Amygdala (tissue), 56 donors: ENCODE measurements at places on chromosomes 7 and 10.

DNA sequence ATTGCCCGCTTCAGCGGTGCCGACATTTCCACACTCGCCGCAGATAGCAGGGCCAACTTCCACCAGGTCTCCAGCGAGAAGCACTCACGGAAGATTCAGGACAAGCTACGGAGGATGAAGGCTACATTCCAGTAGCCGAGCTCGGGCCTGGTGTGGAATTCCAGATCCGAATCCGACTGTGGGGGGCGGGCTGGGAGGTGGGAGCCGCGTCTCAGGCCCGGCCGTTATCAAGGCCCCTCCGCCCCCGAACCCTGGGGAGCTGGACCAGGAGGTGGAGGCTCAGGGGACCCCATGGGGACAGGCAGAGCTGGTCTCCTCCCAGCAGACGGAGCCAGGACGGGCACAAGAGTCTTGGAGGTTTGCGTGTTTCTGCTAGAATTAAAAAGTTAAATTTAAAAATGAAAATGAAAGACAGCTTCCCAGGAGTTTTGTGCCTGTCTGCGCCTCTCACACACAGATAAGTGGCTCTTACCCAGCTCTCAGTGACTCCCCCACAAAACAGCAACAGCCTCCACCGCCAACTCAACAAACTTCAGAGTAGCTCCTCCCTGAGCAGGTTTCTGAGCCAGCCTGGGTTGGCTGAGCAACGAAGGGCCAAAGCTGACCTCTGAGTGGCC lies 5.2 kb upstream of the UTF1 start:
- no peak for DNase-seq

- no peak for DNase-seq
These were observed 216.5 kb downstream of the VTI1A start for GRCh38 chr10:112663234-112664125.

GRCh38 chr7:105003275-105003674 lies 10.7 kb upstream of the KMT2E start:
- DNase-seq, result no peak

DNA sequence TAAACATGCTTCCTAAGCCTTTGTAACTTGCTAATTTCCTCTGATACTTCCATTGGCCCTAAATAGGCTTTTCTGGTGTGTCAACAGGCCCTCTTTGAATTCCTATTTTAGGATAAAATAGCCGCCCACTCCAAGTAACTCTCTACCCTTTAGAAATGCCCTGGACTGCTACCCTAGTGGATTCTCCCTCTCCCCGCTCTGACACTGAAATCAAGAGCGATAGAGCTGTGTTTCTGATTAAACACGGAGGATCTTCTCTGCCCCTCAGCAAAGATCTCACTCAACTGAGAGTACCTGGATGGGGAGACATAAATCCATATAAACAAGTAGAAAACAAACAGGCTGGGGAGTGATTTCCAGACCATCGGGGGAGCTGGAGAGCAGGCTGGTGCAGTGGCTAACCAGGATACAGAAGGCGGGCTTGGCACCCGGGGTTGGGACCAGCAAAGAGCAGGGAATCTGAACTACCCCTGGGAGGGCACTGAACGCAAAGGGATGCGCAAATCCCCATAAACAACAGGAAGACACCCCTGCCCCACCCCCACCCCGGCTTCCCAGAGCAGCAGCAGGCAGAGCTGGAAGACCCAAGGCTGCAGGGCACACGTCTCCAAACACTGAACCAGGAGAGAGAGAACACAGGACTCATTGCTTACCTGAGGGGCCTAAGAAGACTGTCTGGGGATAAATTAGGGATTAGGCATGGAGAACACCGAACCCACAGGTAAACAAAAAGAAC lies 2.5 kb downstream of the ASB13 start:
- no peak for DNase-seq

DNA sequence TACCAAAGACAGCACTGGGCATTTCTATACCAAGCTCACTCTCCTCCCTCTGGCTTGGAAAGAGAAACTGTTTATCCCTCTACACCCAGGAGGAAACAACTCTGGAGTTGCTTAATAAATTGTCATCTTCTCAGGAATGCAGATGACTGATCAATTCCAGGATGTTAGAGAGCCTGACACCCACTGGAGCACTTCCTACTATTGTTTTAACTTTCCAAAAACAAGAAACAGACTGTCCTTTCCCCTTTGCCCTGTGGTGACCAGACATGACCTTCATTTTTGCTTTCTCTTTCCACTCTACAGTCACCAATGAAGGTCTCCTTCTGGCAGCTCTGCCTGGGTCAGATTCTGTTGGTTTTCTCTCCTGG lies 19.6 kb downstream of the GIMAP4 start:
- no peak for DNase-seq

GRCh38 chr7:158865462-158865922 lies 9.1 kb downstream of the DYNC2I1 start:
- DNase-seq, result no peak

GRCh38 chr7:106957766-106958165 lies 86.7 kb upstream of the PRKAR2B start:
- no peak for DNase-seq

DNA sequence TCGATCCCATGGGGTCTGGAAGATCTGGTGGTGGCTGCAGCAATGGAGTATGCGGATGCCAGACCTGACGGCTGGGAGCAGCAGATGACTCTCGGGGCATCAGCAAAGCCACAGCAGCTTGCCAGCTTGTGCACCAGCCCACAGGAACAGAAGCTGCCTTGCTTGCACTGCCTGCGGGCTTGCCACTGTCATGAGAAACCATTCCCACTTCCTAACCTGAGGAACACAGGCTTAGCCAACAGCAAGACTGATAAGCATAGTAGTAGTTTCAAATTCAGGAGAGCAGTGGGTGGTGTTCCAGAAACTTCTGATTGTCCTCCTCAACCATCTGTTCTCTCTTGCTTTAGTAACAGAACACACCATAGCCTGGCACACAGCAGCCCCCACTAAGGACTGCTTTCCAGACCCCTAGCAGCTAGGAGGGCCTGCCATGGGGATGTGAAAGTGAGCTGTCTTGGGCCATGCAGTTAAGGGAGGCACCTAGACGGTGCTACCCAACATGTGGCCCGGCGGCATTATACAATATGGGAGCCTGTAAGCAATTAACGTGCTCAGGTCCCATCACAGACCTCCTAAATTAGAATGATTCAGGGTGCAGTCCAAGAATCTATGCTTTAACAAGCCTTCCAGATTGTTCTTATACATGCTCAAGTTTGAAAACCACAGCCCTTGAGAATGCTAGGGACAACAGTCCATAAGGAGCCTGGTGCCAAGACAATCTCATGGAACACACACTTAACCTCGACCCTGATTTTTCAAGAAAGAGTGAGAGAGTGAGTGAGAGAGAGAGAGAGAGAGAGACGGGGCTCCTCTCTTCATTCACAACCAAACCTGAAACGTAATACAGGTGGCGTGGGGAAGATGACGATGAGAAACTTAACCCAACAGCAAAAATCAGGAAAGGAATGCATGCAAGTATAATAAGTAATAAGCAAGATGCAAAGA lies 7.1 kb downstream of the ANXA11 start:
- no peak for DNase-seq

DNA sequence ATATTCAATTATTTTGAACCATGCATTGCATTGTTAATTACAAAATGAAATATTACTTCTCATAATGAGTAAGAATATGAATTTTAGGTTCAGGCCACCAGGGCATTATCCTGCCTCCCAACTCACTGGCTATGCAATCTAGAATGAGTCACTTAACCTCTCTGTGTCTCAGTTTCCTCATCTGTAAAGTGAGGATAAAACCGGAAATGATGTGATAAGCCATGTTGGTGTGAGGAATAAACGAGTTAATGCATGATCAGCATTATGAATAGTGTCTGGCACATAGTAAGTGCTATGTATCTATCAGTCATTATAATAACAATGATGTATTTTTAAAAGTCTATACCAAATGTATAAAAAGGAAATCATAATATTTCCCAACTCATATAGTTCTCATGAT lies 85.5 kb downstream of the SEMA3D start:
- no peak for DNase-seq

GRCh38 chr10:107733328-107734130 lies 569.0 kb upstream of the SORCS1 start:
- DNase-seq, result no peak

GRCh38 chr7:80392229-80393169 lies 119.4 kb downstream of the GNAT3 start:
- DNase-seq, result no peak

- DNase-seq, result no peak
These were observed 1.4 kb downstream of the DNAH11 start for GRCh38 chr7:21544303-21544656.

GRCh38 chr10:48805848-48806247 lies 121.2 kb downstream of the WDFY4 start:
- no peak for DNase-seq
